ENCODE measurements at places on chromosomes 5 and 9. TPM values are rescaled to one million over a fixed set of nuclear protein-coding genes. Genes with fewer than 3 reads are reported as not detected.

Gene PRELID1
- total RNA-seq = 40.0 TPM

- DNase-seq = no peak
Observed at GRCh38 chr9:79801459-79801858, 229.7 kb downstream of the TLE4 start.

Gene PLCXD3
- 73.1 TPM for total RNA-seq

- DNase-seq = no peak
Observed at GRCh38 chr9:27497883-27498417, 26.1 kb upstream of the IFNK start.

Gene PANK3
- total RNA-seq = 26.3 TPM

Gene C9
- not detected for total RNA-seq

Gene C9orf153
- 0.38 TPM for total RNA-seq

Gene CDH6
- total RNA-seq = 2.8 TPM

Gene NR6A1
- total RNA-seq = 1.0 TPM

Gene PCDHA3
- not detected for total RNA-seq

Gene ERCC8
- total RNA-seq = 5.9 TPM

DNA sequence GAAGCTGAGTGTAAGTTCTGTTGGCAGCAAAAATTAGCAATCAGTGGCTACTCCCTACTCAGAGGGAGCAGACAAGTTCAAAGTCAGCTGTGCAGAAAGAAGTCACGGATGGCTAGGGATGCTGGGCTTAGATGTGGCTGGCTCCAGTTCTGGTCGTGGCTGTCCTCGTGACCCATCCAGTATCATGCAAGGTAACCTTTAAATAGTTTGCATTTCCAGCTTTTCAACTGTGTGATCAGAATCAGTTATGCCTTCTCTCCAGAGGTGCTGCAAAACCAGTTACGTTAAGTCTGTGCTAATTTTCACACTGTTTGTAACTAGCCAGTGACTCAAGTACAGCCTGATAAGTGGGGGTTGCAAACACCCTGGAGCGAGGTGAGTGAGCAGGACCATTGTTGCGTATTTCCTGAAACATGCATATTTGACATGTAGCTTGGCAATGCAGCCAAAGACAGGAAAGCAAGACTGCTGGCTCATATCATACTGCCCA lies 302.4 kb downstream of the ATPSCKMT start:
- DNase-seq = no peak

Gene C9orf50
- not detected for total RNA-seq

Gene CD180
- 0.44 TPM for total RNA-seq

GRCh38 chr5:54315736-54316528 lies 5.6 kb upstream of the ARL15 start:
- no peak for DNase-seq

Gene CYLC2
- total RNA-seq = not detected

DNA sequence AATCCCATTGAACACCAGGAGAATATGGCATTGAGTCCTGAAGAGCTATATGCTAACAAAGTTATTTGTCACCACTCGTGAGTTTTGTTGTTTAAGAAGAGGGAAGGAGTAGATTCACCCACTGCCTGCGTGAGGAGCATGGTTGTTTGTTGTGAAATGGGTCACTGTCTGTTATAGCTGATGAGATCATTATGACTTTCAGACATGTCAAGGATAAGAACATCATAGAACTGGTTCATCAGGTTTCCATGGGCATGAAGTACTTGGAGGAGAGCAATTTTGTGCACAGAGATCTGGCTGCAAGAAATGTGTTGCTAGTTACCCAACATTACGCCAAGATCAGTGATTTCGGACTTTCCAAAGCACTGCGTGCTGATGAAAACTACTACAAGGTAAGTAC lies 76.9 kb downstream of the SYK start:
- DNase-seq = no peak

DNA sequence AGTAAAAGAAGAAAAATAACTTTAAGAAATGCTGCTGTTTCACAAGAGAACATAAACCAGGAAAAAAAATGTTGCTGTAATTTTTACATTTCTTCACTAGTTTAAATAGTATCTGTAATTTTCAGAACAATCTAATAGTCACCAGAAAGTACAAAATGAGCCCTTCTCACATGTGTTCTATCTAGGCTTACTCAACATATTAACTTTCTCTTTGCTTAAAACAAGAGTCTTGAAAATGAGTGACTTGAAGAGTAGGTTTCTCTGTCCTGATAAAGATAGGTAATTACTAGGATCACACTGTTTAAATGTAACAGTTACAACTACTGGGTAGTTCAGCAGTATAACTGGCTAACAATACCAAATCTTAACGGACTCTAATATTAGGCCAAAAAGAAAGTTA lies 37.5 kb downstream of the CLINT1 start:
- DNase-seq = no peak

GRCh38 chr5:73908395-73908794 lies 282.4 kb downstream of the ARHGEF28 start:
- no peak for DNase-seq

DNA sequence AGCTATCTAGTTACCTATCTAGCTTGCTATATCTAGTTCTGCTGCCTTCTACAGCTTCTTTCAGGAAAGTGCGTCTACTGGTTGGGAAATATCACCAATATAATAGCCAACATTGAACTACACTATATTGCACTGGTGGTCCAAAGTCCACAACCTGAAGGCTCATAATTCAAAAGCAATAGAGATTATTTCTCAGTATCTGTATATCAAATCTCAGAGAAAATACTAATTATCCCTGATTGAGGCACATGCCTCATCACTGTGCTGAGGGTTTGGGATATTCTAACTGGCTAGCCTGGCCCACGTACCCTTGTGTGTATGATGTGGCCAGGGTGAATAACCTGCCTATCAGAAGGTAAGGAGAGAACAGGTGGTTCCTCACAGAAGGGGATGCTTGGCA lies 53.8 kb downstream of the SH3RF2 start:
- DNase-seq = no peak

Gene ARL14EPL
- not detected for total RNA-seq

DNA sequence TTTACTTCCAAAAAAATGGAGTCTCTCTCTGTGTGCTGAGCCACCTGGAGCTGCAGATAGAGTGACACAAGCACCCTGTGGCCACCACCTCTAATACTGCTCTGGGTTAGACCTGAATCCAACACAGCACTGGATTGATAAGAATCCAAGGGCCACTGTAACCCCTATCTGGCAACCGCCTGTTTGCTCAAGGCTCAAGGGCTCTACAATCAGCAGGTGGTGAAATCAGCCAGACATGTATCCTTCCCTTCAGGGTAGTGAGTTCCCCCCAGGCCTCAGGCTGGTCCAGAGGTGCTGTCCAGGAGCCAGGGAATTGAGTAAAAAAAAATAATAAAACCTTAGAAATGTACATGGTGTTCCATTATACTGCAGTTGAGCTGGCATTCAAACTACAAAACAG lies 509.0 kb downstream of the KIF4B start:
- DNase-seq = no peak

DNA sequence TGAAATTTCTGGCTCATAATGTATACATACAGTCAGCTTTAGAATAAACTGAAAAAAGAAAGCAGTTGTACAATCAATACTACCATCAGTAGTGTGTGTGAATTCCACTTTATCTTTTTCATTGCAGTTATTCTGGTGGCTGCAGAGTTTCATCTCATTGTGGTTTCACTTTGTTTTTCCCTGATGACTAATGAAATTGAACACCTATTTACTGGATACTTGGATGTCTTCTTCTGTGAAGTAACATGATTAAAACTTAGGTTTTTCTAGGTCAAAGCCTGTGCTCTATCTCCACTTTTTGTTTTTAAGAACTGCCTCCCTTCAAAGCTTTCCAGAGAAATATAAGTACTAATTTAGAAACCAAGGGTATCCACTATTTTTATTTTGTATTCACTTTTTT lies 174.3 kb downstream of the TRPM3 start:
- DNase-seq = no peak

DNA sequence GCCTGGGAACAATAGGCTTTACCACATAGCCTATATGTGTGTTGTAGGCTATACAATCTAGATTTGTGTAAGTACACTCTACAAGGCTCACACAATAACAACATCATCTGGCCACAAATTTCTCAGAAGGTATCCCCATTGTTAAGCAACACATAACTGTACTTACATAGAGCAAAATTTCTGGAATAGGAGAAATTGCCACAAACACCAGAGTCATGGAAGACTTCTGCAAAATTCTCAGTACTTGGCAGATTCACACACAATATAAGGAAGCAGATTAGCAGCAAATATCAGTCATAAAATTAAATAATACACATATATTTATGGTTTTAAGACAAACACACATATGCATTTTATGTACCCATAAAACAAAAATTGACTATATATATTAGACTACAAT lies 16.4 kb downstream of the GNAQ start:
- no peak for DNase-seq

DNA sequence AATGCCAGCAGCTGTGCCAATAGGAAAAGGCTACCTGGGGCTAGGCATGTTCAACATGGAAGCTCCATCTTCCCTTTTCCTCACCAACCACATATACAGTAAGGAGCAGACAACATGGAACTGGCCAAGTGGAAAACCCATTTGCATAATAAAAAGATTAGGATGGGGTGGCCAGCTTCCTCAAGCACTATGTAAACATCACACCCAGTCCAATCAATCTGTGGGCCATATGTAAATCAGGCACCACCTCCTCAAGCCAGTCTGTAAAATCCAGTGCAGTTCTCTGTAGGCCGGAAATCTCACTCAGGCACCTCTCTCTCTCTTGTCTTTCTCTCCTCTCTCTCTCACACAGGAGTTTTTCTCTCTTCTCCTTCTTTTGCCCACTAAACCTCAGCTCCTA lies 360.2 kb upstream of the GRIA1 start:
- no peak for DNase-seq

DNA sequence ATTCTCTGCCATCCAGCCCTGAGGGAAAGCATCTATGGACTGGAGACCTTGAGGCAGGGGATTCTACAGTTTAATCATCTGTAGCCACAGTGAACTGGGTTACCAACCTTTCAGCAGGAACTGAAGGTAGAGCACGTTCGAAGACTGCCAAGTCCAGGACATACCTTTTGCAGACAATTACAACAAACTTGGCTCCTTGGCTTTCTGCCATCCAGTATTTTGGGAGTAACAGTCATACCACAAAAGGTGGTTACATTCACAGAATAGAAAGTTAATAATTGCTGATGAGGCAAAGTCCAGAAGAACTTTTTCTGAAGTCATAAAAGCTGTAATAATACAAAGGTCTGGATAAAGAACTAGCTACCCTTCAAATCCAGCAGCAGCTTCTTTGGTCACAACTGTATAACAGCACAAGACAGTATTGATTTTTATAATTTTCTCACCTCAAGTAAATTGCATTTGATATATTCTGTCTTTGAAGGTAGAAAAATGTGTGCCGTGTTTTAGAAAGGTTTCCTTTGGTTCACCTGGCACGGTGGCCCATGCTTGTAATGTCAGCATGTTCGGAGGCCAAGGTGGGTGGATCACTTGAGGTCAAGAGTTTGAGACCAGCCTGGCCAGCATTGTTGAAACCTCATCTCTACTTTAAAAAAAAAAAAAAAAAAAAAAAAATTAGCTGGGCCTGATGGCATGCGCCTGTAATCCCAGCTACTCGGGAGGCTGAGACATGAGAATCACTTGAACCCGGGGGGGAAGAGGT lies 236.6 kb downstream of the NR3C1 start:
- no peak for DNase-seq

- DNase-seq = no peak
Observed at GRCh38 chr5:142277796-142278195, 47.0 kb downstream of the SPRY4 start.

GRCh38 chr9:101465326-101465915 lies 29.8 kb upstream of the ALDOB start:
- no peak for DNase-seq

Gene MARCHF3
- 35.7 TPM for total RNA-seq

DNA sequence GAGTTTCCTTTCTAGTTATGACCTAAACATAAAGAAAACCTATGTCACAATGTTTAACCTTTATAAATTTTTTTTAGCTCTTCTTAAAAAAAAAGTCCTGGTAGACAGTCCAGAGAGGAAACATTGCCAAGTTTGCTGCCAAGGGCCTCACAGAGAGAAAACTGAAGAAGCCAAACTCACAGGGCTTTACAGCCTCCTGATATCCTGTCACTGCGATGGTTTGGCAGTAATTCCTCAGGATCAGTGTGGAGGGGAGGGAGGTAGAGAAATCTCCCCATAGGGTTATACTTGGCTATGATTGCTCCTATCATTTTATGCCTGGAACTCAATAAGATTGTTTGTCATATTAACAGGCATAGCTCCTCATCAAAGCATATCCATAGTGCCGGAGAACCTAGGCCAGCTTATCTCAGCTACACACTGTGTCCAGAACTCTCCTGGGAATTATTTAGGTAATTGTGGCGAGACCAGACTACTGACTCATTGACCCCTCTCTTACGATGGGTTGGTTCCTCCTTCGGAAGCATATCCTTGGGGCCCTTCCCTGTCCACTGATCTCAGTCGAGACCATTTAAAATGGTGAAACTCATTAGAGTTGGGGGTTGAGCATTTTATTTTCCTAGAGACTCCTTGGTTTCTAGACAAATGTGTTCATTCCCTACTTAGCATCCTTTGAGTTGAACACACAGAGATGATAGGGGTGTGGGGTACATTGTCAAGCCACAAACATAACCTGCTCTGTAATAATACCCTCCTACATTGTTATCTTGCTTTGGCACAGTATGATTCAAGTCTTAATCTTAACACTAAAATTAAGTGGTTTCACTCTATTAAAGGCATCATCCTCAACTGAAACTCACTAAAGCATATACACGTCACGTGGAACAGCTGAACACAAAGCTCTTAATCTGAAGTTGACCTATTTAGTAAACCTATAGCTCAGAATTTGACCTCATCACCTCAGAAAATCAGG lies 53.4 kb upstream of the TMC1 start:
- no peak for DNase-seq

GRCh38 chr5:33105521-33105941 lies 335.2 kb upstream of the TARS1 start:
- DNase-seq = no peak

DNA sequence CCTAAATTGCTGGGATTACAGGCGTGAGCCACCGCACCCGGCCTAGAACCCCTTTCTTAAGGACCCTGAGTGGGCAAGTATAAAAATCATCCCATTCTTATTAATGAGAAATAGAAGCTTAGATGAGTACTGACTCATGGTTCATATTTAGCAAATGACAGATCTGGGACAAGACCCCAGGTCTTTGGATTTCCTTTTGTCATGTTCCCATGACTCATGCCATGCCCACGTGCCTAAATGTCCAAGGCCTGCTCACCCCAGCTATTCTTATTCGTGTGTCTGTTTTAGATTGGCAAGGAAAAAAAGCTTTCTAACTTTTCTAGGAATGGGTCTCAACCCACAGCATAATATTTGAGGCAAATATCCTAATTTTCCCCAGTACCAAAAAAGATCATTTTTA lies 57.7 kb upstream of the RPS23 start:
- no peak for DNase-seq

Gene ABLIM3
- total RNA-seq = 122 TPM

Gene YIPF5
- 26.1 TPM for total RNA-seq

- no peak for DNase-seq
Observed at GRCh38 chr5:132546108-132546507, 2.8 kb upstream of the IL5 start.

Gene ZNF782
- total RNA-seq = 3.7 TPM

GRCh38 chr5:137564398-137564961 lies 65.4 kb upstream of the SPOCK1 start:
- DNase-seq = no peak
